ENCODE measurements at places on chromosomes 5 and 9. TPM values are rescaled to one million over a fixed set of nuclear protein-coding genes. Genes with fewer than 3 reads are reported as not detected.
A peak's percentile ranks its signal among the peaks of the same experiment; 100 is the strongest.

The GABRA1 gene
- not detected for polyA plus RNA-seq

The TMCO6 gene
- polyA plus RNA-seq, result 22.1 TPM

DNA sequence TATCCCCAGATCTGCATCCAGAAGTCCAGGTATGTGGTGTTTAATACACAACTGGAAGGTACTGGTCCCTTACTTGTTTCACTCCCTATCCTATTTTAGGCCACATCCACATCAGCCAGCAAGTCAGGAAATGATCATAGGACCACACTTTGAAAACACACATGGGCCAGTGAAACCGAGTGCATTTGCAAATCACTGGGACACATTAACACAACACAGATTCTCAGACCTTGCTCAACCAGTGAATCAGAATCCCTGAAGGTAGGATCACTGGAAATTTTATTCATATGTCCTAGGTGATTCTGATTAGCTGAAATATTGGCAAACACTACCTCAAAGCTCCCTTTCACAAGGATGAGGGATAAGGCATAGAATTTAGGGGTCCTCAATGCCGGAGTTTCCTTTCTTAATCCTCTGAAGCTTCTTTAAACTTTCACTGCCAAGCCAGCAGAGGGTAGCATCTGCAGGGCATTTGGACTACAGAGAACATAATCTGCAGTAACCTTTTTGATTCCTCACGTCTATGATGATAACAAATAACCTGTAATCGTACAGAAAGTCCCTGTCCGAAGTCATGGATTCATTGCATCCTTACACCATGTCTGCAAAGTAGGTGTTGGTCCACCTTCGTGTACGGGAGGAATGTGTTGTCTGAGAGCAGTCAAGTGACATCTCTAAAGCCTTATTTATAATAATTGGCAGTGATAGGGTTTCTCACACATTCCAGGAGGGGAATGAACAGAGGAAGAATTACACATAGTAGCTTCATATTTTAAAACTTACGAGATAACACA is 11.0 kb upstream of the ABLIM3 start:
- no peak for DNase-seq

DNA sequence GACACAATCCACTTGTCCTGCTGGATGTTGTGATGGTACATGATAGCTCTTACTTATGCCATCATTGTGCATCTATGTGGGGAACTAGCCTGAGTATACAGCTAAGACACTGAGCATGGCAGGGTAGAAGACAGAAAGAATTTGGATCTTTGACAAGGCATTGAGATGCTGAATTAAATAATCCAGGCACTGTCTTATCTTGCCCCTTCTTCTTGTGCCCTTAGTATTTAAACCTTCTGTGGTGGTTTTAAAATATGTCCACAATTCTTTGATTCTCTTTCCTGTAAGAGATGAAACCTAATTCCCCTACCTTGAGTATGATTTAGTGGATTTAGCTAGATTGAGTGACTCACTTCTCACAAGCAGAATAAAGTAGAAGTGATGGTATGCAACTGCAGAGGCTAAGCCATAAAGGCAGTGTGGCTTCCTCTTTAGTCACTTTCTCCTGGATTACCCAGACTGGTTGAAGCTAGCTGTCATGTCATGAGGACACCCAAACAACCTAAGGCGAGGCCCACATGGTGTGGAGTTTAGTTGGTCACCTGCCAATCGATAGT is 174.0 kb upstream of the NREP start:
- no peak for DNase-seq

DNA sequence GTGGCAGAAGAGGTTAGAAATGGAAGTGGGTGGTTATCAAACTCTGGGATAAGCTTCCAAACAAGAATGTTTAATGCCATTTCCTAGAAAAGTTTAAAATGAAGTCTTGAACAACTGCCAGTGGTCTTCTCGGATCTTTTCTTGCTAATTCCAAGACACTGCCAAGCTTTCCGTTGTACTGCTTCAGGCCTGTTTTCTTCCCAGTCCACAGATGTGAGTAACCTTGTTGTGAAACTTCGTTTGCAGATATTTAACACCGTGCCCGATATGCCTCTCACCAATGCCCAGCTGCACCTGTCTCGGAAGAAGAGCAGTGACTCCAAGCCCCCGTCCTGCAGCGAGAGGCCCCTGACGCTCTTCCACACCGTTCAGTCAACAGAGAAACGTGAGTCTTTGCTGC is 269.8 kb downstream of the NR3C1 start:
- no peak for DNase-seq

DNA sequence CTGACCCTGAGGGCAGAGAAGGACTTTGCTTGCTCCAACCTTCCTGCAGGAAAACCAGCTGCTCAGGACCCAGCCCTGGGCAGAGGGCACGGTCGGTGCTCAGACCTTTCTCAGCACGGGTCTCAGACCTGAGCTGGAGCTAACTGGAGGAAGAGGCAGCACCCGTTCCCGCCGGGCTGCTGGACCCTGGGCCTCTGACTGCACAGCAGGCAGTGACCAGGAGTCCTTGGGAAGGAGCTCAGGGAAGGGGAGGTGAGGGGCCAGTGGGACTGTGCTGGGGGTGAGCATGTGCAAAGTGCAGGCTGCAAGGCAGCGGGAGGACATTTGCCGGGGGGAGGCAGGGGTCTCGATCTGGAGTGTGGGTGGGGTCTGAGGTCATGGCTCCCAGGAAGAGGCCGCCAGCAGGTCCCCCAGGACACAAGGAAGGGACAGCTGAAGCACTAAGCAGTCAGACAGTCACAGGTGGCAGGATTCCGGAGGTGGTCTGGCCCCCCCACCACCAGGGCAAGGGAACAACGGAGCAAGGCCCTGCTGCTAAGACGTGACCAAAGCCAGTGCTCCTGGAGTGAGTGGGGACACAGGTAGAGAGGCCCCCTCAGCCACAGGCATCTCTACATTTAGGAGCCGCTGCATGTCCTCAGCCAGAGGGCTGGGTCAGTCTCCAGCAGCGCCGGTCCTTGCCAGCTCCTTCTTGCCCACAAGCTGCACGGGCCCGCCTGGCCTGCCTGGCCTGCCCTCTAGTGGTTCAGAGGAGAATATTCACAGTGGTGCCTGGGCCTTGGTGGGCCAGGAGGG is 4.8 kb upstream of the DPM2 start:
- no peak for DNase-seq

GRCh38 chr9:115855458-115856133 is 298.0 kb upstream of the PAPPA start:
- DNase-seq, result no peak

- no peak for DNase-seq
Observed at GRCh38 chr5:58330781-58331180, 129.1 kb downstream of the PLK2 start.

DNA sequence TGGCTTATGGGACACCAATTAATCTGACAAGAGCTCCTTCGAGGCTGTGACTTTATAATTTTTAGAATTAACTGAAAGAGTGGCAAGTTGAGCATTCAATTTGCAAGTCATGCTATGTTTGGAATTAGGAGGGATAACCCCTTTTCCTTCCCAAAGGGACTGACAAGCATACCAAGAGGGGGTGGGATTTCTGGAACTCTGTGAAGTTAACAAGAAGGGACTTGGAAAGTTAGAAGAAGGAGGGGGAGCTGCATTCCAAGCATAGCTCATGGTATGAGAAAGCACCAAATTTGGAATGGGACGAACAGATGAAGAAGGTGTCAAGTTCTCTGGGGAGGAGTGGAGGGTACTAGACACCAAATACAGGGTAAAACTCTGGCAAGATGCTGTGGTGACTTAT is 8.9 kb upstream of the PALM2AKAP2 start:
- peak; percentile 62 for DNase-seq

- DNase-seq, result no peak
Observed at GRCh38 chr5:180297587-180298282, 5.9 kb upstream of the MAPK9 start.

GRCh38 chr5:1274471-1274870 is 20.4 kb downstream of the TERT start:
- DNase-seq, result no peak

GRCh38 chr5:107486489-107486888 is 184.2 kb downstream of the EFNA5 start:
- no peak for DNase-seq

Data from renal pelvis (tissue), 12 donors.